ENCODE measurements at places on chromosomes 5 and 9.

DNA sequence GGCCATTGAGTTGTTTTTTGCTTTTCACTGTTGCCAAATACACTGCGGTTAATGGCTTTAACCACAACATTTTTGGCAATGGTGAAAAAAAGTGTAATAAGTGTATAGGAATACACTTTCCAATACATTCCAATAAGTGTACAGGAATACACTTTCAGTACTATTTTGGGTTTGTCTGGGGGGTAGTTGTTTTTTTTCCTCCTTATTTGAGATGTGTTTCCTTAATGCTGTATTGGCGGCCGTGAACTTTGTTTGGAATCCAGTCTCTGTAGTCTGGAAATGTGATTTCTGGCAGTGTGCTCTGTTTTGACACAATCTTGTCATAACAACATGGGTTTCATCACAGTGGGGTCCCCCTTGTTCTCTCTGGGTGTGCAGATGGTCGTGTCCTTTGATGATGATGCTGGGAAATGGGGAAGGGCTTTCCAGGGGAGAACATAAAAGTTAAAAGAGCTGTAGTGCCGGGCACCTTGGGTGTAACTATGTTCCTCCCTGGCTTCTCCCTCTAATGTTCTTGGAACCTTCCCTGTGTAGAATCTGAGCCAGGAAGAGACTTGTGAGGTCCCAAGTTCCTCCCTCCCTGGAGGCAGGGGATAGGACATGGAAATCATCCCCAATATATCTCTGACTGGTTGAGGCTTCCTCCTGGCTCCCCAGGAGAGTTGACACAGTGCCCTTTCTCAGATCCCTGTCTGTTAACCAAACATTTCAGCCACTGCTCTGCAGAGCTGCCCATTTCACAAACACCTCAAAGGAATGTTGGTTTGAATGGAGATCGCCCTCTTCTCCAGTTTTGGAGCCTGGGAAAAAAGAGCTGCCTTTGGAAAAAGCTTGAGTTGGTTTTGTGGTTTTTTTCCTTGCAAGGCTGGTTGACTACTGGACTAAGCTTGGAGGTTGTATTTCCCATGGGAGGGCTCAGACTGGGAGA is 44.8 kb downstream of the RCL1 start:
- no peak for DNase-seq

DNA sequence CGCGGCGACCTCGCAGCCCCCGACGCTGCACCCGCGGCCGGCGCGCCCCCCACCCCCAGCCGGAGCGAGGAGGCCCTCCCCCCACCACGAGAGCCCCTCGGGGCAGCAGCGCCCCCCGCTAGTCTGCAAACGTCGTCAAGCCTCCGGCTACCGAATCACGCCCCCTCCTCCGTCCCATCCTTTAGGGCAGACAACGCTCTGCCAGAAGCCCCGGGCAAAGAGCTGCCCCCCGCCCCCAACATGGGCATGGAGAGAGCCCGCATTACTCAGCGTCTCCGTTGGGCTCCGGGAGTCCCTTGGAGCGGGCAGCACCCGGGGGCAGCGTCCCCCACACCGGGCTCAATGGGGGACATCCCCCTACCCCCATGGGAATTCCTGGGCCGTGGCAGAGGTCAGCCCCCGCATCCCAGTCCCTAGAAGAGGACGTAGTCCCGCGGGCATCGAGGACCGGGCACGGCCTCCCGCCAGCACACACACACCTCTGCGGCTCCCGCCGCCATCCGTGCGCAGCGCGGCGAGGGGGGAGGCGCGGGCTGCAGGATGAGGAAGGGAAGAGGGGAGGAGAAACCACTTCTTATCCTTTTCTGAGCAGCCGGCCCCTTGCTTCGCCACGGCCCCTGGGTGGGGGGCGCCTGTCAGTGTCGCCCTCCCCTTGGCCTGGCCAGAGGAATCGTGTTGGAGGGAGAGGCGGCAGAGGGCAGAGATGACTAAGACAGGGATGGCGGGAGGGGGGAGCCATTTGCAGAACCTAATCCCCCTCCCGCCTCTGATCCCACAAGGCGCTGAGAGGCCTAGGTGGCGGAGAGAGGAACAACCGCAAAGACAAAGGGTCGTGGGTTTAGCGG is 750 bp downstream of the DNM1 start:
- DNase-seq = no peak

GRCh38 chr5:112411903-112412302 is 7.2 kb downstream of the EPB41L4A start:
- no peak for DNase-seq

DNA sequence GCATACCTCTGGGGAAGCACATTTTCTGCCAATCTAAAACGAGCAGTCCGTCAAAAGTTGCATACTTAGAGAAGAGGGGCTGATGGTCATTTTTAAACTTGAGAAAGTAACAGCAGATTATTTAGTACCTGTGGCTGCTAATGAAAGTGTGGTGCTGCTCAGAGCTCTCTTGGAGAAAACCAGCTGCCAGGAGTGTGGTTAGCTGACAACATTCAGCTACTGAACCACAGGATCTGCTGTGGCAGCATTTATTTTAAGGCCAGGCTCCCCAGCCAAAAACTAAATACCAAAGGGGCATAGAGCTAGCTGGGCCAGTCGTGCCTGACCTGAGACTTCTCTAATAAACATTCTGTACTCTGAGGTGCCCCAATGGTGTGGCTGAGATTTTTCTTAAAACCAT is 203.6 kb downstream of the EDIL3 start:
- DNase-seq = no peak

DNA sequence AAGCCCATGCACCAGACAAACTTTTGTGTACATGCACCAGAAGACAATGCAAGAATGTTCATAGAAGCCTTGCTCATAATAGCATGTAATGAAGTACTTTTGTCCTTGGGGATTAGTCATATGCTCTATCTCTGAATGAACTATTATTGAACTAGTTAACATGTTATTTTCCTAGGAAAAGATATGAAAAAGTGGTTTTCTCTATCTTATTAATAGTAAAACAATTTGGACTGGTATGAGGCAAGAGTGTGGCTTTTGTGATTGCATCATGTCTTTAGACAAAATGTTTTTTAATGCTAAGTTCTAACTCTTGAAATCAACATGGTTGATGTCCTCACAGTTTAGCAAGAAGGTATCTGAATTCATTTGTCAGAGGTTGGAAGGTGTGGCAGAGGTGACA is 55.7 kb upstream of the SPDL1 start:
- no peak for DNase-seq

- DNase-seq = no peak
Measured at GRCh38 chr5:142770650-142771609, 753 bp downstream of the ARHGAP26 start.

DNA sequence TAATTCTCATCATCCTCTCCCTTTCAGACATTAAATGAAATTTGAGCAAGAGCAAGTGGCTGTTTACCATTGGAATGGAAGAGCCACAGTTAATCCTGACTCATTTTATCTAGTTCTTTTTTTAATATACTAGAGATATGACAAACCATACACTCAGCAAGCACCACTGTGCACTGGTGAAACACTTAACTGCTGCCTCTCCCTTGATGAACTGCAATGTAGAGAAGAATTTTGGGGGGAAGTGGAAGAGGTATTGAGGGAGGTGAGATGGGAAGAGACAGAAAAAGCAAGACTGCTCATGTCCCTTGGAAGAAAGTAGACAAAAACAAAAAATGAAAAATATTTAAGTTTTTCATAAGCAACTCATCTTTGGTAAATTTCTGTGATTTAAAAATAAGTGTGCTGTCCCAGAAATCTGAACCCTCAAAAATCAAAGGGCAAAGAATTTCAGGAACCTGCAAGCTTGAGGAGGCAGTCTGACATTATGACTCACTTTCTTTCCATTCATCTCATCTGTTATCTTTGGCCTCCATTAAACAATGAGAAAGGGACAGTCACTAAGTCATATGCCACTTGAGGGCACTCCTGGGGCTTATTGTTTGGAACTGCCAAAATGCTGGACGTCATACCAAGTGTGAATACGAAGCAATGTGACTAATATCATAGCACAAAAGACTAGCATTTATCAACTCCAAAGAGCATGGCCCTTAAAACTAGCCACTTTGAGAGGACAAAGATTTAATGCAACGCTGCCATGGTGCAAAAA is 566.8 kb upstream of the DMAC1 start:
- DNase-seq = no peak

- no peak for DNase-seq
Measured at GRCh38 chr5:142388696-142389095, 63.9 kb upstream of the SPRY4 start.

- DNase-seq = no peak
Measured at GRCh38 chr5:75202935-75203334, 33.7 kb downstream of the ANKRD31 start.
